Activated CD8-positive, alpha-beta memory T cell treated with anti-CD3 and anti-CD28 coated beads for 4 hours (primary cell): ENCODE measurements at places on chromosomes 2 and 18.

DNA sequence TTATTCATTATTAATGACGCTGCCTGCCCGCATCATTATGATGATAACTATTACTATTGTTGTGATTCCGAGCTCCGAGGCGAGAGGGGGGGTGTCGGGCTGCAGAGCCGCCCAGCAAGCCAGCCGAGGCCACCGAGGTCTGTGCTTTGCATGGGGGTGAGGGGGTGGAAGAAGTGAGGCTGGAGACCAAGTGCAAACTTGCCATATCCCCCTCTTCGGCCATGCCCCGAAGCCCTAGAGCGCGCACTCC lies 3.6 kb downstream of the BCL11A start:
- no peak for DNase-seq

DNA sequence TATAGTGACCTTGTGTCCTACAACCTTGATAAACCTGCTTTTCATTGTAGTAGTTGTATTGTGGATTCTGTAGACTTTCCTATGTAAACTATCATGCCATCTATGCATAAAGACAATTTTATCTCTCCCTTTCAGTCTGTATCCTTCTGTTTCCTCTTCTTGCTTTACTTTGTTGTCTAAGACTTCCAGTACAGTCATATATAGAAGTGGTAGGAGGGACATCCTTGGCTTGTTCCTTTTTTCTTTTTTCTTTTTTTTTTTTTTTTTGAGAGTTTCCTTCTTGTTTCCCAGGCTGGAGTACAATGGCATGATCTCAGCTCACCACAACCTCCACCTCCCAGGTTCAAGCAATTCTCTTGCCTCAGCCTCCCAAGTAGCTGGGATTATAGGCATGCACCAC lies 39.7 kb downstream of the UBE2F start:
- no peak for DNase-seq

DNA sequence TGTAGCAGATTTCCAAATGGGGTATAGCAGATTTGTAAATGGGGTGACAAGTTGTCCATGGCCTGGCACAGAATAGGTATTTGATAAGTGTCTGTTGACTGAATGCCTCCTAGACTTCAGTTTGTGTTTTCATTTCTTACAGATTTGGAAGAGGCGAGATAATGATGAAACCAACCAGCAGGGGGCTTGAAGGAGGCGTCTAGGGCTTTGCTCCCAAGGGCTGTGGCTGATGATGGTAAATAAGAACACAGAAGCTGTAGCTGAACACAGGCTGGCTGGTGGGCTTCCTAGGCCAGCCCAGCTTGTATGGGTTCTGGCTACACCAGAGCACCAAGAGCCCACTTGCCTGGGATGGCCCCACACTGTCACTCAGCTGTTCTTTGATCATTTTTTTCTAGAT lies 19.4 kb downstream of the SFTPB start:
- no peak for DNase-seq

DNA sequence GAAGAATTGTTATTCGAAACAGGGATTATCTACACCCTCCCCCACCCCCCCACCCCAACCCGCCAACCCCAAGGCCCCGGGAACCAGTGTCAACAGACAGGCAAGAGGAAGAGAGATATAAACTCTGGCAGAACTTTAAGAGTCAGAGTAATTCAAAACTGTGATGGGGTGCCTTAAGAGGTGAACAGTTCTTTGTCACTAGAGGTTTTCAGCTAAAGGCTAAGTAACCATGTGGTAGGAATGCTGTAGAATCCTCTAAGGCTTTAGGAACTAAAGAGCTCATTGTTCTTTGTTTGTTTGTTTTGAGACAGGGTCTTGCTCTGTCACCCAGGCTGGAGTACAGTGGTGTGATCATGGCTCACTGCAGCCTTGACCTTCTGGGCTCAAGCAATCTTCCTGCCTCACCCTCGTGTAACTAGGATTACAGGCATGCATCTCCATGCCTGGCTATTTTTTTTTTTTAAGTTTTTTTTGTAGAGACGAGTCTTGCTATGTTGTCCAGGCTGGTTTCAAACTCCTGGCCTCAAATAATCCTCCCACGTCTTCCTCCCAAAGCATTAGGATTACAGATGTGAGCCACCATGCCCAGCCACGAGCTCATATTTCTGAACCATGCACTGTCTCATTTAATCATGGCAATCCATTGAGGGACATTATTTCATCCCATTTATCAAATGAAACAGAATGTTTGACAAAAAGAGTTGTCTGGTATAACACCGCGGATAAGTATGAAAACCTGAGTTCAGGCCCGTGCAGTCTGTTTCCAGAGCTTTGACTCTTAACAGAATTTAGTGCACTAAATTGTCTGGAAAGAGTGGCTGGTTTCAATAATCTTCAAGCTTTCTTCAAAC lies 20.8 kb upstream of the TMEM17 start:
- DNase-seq, result no peak

DNA sequence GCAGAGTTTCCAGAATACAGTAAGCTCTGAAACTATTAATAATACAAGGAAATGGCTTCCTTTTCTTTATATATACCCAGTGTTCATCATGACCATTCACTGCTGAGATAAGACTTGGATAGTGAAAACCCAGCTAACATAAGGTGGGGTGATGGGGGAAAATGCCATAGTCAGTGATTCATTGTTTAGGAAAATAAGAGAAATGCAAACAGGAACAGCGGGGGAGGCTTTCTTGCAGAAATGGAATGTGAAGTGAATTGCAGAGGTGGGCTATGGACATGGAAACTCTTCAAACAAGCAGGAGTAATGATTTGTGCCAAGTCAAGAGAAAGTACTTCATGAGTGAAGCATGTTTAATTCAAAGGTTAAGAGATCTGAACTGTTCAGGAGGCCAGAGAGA lies 519.4 kb downstream of the TDRD15 start:
- no peak for DNase-seq

- no peak for DNase-seq
Measured at GRCh38 chr18:72692595-72692994, 148.5 kb upstream of the CBLN2 start.

DNA sequence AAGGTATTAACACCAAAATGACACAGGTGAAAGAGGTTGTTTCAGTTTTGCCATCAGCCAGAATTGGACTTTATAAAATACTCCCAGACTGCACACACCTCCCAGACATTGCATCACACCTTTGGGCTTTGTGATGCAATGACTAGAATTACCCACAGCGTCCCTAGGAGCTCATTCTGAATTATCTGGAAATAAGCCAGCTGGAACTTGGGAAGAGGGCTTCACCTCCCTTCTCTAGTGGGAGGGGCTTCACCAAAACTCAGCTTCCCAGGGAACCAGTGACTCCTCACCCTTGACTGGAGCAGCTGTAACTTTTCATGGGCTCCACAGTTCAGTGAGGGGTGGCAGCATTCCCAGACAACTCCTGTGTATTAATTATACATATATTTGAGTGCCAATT lies 83.1 kb upstream of the BZW1 start:
- DNase-seq, result no peak

DNA sequence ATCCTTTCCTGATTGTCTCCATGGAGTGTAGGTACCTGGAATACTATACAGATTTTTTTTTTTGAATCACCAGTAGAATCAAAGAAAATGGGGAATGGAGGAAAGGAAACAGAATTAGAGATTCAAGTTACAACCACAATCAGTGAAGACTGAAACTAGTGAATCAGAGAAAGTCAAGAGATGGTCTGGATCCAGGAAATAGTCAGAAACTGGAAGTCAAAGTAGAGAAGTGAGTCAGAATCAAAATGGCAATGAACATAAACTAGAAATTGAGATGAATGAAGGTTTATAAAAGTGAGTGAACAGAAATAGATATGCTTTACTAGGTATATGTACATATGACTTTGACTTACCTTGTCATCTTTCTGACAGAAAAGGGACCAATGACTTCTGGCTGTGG lies 579.0 kb downstream of the PLCL1 start:
- DNase-seq, result no peak

- no peak for DNase-seq
Measured at GRCh38 chr2:199136242-199136641, 321.5 kb downstream of the SATB2 start.

GRCh38 chr2:43065871-43066270 lies 160.5 kb downstream of the ZFP36L2 start:
- no peak for DNase-seq

GRCh38 chr2:176392744-176393414 lies 123.6 kb downstream of the MTX2 start:
- DNase-seq, result no peak

DNA sequence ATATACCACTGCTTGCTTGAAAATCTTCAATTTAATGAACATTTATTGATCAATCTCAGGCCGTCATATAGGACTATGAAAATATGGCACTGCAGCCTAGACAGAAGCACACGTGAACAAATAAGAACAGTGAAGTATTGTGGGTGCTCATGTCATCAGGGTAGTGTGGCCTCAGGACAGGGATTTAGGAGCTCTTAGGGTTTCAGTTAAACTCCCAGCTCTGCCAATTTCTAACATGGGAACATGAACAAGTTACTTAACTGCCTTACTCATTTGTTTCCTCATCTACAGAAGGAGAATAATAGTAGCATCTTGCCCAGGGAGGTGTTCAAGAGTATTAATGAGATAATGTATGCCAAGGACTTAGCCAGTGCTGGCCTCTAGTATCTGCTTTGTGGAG lies 146.0 kb upstream of the MAP3K20 start:
- DNase-seq, result no peak

GRCh38 chr2:129849559-129850160 lies 129.8 kb upstream of the RAB6C start:
- DNase-seq, result no peak

DNA sequence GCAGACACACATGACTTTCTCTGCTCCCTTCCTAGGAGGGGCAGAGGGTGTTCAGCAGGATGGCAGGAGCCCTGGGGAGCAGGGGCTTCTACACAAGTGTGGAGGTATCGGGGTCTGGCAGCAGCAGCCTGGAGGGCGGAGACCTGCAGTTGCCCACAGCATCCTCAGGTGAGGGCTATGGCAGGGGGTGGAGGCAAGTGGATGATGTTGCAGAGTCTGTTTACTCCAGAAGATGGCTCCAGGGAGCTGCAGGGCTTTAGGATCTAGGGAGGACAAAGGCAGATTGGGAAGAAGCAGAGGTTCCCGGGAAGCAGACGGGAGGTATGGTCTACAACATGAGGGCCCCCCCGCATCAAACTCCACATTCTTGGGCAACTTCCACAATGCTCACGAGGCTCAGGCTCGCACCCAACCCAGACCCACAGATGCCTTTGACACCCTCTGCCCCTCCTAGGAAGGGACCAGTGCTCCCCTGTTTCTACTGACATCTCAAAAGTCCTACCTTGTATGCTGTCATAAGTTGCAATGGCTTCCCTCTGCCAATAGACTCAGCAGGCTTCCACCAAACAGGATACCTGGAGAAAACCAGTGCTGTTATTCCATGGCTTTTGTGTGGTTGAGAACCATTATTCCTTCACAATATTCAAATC lies 12.0 kb upstream of the ATP6V1C2 start:
- no peak for DNase-seq

GRCh38 chr2:105882341-105882740 lies 137.6 kb downstream of the NCK2 start:
- DNase-seq, result no peak

- DNase-seq, result no peak
Measured at GRCh38 chr2:527581-527980, 149.6 kb downstream of the TMEM18 start.

DNA sequence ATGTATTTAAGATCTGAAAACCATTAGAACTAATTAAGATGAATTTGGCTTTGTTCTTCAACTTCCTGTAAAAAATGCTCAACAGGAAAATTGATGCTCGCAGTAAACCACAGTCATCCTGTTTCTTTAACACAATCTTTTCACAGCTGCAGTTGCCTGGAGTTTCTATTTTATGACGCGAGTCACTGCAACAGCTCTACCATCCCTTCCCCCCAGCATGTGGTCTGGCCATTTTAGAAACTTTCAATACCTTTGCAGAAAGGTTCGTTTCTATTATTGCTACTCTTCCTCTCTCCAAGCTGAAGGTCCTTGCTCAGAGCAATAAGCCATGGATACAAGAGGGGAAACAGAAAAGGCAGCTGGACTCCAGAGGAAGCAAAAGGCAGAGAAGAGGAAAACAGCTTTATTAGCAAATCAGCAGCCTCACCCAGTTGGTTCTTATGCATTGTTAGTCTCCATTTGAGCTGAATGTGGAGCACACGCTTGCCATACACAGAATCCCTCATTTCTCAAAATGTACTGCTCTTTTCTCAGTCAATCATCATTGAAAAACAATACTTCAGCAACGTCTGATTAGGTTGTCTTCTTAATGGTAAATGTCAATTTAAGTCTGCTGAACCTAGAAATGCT lies 3.9 kb downstream of the WIPF1 start:
- DNase-seq, result peak; percentile 41

DNA sequence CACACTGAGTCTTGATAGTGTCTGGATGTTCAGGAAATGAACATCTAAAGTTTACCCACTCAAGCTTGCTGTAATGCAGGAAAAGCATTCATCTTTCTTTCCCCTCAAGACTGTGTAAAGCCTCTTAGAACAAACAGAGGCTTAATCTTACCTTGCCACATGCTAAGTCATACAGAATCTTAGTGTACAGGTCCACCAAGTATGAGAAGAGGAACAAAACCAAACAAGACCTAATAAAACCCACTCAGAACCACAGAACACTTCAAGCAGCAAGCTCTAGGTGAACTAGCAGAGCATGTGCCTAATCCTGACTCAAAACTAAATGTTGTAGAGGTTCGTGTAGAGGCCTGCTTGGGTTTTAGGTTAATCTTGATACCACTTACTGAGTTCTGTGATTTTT lies 97.6 kb downstream of the SPTBN1 start:
- no peak for DNase-seq

- no peak for DNase-seq
Measured at GRCh38 chr2:36831185-36831584, 134.7 kb downstream of the VIT start.

DNA sequence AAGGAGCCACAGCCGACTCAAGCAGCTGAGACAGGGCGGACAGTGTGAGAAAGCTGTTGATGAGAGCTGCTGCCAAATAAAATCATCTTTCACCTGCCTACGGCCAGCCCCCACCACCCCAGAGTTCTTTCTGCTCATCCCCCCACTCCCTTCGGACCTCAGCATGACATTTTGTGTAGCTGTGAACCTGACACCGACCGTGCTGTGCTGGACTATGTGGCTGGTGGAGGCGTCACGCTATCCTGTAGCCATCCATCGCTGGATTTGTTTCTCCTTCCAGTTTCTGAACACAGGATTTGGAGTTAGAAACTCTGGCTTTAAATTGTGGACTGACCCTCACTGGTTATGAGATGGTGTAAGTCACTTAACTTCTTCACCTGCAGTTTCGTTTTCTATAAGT lies 317.3 kb downstream of the DCDC2C start:
- no peak for DNase-seq

- no peak for DNase-seq
Measured at GRCh38 chr2:31324016-31324633, 90.2 kb downstream of the EHD3 start.

- no peak for DNase-seq
Measured at GRCh38 chr18:12314591-12315305, 6.7 kb downstream of the TUBB6 start.
